ENCODE measurements at places on chromosomes 6 and 20.

- no peak for DNase-seq
These were observed 9.4 kb upstream of the GMPR start for GRCh38 chr6:16228709-16229665.

GRCh38 chr6:71453371-71453706 lies 164.7 kb downstream of the OGFRL1 start:
- DNase-seq, result no peak

GRCh38 chr20:11394145-11394833 lies 523.4 kb upstream of the BTBD3 start:
- DNase-seq, result no peak

GRCh38 chr20:1225783-1226654 lies at the start of gene RAD21L1:
RAD21L1 (plus strand) TSS chr20:1226044; CDS start chr20:1228454, 2,410 bp downstream.
- peak; percentile 60 for DNase-seq

- DNase-seq, result no peak
These were observed 181.0 kb downstream of the LRFN2 start for GRCh38 chr6:40406175-40406574.

- no peak for DNase-seq
These were observed 79.8 kb downstream of the PRDM1 start for GRCh38 chr6:106165885-106166485.

DNA sequence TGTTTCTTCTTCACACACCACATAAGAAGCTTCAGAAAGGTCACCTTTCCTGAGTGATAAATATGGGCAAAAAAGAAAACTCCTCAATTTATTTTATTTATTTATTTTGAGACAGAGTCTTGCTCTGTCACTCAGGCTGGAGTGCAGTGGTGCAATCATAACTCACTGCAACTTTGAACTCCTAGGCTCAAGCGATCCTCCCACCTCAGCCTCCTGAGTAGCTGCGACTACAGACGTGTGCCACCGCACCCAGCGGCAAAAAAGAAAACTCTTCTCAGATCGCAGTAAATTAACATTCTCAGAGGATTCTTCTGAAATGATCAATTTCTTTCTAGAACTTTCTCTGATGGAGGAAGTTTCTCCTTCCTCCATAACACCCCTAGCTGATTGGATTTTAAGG lies 111.2 kb downstream of the TRERF1 start:
- DNase-seq, result no peak

- no peak for DNase-seq
These were observed 54.2 kb downstream of the SYNDIG1 start for GRCh38 chr20:24523661-24524060.

- DNase-seq, result no peak
These were observed 12.0 kb downstream of the RNF114 start for GRCh38 chr20:49948178-49948577.

- no peak for DNase-seq
These were observed 1.2 kb downstream of the IRF4 start for GRCh38 chr6:392441-393390.

- no peak for DNase-seq
These were observed 154.9 kb downstream of the FOXA2 start for GRCh38 chr20:22429175-22430153.

DNA sequence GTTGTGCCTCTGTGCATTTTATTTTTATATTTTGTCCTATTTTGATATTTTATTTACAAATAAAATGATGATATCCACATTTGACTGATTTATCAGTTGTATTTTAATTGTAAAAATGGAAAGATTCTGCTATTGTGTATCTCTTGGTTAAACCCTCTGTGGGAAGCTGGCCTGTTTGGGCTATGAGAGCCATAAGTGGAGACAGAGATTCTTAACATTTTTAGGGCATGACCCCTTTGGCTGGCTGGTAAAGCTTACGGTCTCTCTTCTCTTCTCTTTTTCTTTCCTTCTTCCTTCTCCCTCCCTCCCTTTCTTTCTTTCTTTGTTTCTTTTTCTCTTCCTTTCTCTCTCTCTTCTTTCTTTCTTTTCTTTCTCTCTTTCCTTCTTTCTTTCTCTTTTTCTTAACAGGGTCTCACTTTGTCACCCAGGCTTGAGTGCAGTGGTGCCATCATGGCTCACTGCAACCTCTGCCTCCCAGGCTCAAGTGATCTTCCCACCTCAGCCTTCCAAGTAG lies 172.3 kb upstream of the CDYL start:
- DNase-seq, result no peak

DNA sequence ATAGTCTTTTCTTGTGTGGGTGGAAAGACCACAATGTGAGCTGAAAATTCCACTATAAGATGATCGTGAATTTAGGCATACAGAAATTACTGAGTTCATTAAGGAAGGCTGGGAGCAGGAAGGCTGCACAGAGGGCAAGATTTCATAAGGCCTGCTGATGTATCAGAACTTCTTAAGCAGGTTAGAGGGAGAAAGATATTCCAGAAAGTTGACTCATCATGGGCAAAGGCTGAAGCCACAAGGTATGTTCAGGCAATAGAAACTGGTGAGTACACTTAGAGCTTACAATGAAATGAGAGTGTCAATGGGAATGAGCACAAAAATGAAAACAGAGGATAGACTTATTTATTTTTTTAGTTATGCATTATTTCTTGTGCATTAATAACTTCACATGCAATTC lies 618.6 kb downstream of the CBLN4 start:
- no peak for DNase-seq

DNA sequence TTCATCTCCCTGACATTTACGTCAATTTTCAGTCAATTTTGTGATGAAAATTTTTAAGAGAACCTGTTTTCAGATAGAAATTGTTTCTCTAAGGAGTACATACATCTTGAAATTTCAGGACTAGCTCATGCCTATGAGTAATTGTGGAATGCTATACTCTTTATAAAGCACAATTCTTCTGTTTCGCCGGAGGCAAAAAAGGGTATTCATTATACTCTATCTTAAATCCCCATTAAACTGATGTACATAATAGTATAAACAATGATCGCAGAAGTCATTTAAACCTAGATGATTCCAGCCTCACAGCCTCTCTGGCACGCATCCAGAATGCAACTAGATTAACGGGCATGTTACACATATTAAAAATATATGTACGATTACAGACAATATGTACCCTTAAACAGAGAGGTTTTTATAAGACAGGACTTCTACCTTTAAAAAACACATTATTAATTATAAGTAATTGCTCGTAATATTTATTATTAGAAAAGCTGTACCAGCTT lies 62.6 kb downstream of the NRSN1 start:
- no peak for DNase-seq

Data from stimulated activated CD8-positive, alpha-beta memory T cell treated with anti-CD3 and anti-CD28 coated beads, Interleukin-7, amount 100 ng/mL, for 48 hours (primary cell).